Karpas-422 (cell line): ENCODE measurements at places on chromosomes 16 and 17.

GRCh38 chr17:1091190-1091534 is 88.6 kb downstream of the ABR start:
- DNase-seq, result no peak

GRCh38 chr16:27966756-27967155 is 96.8 kb downstream of the GSG1L start:
- no peak for DNase-seq

- DNase-seq, result no peak
These were observed 418.3 kb upstream of the SALL1 start for GRCh38 chr16:51569203-51569931.

- no peak for DNase-seq
These were observed 25.2 kb upstream of the GSE1 start for GRCh38 chr16:85587762-85588556.

GRCh38 chr16:74623214-74623838 is 16.4 kb upstream of the GLG1 start:
- DNase-seq, result peak; percentile 78

DNA sequence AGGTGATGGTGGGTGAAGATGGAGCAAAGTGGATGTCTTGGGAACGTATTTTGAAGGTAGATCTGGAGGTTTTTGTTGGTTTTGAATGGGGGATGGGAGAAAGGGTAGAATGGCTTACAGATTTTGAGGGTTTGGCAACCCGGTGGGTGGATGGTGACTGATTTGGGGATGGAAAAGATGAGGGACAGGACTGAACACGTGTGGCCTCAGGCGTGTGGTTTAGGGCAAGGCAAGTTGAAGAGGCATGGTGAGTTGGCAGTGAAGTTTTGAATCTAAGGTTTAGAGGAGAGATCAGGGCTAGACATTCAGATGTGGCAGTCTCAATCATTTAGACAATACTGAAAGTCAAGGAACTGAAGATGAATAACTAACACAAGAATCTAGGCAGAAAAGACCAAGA is 5.0 kb upstream of the DCTPP1 start:
- DNase-seq, result no peak

GRCh38 chr17:47170710-47171109 is 18.4 kb downstream of the CDC27 start:
- no peak for DNase-seq

- DNase-seq, result no peak
These were observed 21.6 kb downstream of the PRKCB start for GRCh38 chr16:23857256-23857880.

DNA sequence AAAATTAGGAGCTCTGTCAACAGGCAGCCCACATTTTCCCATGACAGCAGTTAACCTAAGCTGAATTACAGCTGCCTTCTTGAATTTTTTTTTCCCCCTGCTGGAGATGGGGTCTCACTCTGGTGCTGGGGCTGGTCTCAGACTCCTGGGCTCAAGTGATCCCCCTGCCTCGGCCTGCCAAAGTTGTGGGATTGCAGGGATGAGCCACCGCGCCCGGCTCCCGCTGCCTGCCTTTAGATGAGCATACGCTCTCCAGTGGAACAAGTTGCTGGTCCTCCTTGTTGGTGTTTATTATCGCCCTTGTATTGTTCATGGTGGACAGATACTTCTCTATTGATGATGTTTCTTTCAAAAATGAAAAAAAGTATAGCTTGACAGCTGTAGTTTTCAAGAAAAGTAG is 15.6 kb downstream of the PAFAH1B1 start:
- DNase-seq, result no peak

- DNase-seq, result no peak
These were observed 35.4 kb downstream of the MRC2 start for GRCh38 chr17:62662855-62663254.

DNA sequence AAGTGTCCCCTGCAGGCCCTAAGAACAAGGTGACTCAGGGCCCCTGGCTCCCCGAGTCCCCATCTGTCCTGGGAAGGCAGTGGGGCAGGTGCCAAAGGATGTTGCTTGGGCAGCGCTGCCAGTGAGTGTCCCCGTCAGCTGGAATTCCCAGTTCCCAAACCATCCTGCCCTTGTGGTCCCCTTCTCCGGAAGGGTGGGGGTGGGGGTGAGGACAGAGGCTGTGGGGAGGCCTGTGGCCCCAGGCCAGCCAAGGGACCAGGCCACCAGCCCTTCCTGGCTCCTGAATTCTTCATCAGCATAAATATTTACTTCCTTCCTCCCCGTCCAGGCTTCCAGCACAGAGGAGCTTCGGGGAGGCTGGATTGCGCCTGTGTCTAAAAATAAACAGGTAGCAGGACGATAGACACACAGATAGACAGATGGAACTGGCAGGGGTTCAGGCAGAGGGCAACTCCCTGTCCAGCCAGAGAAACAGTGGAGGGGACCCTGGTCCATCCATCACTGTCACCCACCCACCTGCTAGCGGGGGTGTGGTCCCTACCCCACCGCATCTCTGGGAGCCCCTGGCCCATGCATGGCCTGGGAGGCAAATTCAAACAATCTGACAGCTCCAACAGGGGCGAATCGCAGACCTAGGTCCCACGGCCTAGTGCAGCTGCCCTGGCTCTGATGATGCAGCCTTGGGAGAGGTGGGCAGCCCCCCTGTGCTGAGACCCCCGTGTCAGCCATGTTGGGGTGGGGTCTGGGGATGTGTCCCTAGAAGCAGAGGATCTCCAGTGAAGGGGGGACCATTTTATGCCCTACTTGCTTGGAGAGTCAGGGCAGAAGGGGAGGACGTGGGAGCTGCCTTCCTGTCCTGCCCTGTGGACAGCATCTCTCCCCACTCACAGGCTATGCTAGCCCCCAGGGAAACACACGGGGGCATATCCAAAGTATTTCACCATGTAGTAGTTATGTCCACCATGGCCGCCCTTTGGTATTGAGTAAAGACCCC is 13.2 kb downstream of the GLIS2 start:
- no peak for DNase-seq

- DNase-seq, result no peak
These were observed 16.0 kb upstream of the CCL17 start for GRCh38 chr16:57388359-57389086.

DNA sequence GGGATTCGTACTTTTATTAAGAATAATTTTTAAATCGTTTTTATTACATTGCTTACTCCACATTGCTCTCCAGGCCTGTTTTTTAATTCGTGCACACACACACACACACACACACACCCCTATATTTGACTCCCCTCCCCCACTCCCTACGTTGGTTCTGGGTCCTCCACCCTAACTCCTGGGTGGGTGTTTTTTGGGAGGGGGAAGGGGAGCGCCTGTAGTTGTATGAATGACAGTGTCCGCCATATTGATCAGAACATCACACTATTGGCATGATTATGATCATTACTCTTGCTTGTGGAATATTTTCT is 1.3 kb downstream of the GNAO1 start:
- no peak for DNase-seq

DNA sequence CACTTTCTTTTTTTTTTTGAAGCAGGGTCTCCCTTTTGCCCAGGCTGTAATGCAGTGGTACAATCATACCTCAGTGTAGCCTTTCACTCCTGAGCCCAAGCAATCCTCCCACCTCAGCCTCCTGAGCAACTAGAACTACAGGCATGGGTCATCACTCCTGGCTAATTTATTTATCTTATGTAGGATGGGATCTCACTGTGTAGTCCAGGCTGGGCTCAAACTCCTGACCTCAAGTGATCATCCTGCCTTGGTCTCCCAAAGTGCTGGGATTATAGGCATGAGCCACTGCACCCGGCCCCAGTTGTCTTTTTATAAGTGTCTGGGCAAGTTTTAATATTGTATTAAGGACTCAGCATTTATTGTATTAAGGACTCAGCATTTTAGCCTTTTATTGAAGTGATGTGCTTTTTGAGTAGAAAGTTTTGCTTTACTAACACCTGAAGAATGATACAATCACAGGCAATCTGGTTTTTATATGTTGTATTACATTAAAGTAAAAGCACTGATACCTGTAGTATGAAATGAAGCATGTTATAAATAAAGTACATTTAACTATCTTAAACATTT is 22.9 kb downstream of the VMP1 start:
- no peak for DNase-seq

- DNase-seq, result no peak
These were observed at the start of gene ALOX15 for GRCh38 chr17:4641297-4642195. ALOX15 (minus strand) TSS chr17:4641678; CDS start chr17:4641651, 27 bp downstream.

DNA sequence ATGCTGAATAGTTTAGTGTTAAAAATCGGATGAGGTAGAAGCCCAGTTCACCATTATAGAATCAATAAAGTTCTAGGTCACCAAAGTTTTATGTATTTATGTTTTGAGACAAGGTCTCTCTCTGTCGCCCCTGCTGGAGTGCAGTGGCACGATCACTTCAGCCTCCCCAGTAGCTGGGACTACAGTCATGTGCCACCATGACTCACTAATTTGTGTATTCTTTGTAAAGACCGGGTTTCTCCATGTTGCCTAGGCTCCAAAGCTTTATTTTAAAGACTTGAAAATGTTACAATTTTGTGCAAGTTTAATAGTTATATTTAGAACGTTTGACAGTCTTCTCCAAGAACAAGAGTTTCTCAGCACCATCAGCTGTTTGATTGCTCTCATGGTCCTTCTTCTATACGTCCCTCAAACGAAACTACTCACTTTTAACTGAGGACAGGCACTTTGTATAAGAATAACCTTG is 32.1 kb downstream of the NDE1 start:
- peak; percentile 76 for DNase-seq

DNA sequence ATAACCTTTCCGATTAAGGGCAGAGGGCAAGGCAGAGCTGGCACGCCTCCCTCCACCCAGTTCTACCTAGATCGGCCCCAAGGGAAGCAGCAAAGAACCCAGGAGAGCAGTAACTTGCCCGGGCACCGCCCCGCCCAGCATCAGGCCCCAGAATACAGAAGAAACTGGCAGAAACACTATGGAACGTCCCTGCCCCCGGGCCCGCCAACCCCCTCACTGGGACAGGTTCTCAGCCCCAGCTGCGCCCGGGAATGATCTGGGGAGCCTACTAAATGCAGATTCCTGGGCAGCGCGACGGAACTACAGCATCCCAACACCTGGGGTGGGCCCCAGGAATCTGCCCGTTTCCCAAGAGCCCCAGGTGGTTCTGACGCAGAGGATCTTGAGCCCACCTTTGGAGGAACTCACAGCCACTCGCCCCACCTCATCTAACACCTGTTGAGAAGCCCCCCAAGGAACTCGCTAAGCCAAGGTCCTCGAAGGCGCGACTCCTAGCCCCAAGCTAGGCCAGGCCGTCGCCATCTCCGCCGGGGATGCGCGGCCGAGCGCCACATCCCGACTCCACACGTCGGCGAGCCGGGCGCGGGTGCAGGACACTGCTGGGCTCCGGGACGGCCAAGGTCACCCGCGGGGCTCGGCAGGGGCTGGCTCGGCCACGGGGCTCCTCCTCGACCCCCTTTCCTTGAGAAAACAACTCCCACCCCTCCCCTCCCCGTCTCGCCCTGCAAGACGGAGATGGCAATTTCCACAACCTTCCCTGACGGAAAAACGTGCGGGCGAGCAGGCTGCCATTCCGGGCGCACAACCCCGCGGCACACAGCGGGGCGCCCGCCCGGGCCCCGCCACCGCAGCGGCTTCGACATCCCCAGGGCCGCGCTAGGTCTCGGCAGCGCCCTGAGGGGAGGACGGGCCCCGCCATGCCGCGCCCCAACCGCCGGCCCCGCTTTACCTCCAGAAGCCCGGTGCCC is 913 bp downstream of the CDIP1 start:
- DNase-seq, result no peak

GRCh38 chr16:5917436-5918195 is 820.0 kb upstream of the EEF2KMT start:
- DNase-seq, result no peak

DNA sequence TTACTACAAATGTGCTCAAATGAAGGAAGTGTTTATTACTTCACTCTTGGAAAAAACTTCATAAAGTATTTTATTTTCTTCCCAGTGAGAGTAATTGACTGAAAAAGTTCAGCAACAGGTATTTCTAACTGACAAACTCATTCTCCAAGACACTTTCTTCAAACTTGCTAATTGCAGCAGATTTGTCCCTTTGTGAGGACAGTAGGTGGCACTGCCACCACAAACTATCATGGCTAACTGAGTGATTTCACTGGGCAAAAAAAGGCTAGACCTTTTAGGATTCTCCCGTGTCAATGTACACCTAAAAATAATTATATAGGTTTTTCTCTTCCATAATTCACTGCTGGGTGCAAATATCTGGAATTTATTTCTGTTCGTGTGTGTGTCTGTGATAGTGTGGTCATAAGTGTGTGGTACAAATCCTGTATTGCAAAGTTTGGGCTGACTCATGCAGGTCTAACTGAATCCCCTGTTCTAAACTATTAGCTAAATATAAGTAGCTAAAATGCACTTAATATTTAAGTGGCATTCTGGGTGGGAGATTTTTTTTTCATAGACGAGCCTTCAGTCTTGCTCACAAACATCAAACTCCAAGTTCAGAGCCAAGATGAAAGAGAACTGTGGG is 3.9 kb downstream of the HS3ST3A1 start:
- peak; percentile 74 for DNase-seq

GRCh38 chr16:15041271-15042004 is 14.4 kb downstream of the NTAN1 start:
- DNase-seq, result no peak

DNA sequence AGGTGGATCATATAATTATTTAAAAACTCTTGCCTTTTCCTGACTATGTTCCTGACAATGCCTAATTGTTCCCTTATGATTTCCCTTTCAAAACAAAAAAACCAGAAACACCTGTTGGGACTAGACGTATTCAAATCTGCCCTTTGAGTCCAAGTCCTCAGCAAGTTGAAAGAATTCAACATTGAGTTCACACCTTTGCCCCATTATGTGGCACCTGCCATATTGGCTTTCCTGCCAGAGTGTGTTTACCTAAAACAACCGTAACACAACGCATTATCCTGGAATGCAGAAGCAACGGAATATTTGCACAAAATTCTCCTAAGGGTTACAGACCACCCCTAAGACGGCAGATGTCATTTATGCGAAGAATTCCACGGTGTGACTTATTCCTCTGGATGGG is 105.9 kb downstream of the ZFHX3 start:
- no peak for DNase-seq

GRCh38 chr17:7479213-7480088 is at the start of gene ZBTB4:
ZBTB4 (minus strand) TSS chr17:7479631; CDS start chr17:7466801, 12,830 bp downstream.
- DNase-seq, result peak; percentile 70

DNA sequence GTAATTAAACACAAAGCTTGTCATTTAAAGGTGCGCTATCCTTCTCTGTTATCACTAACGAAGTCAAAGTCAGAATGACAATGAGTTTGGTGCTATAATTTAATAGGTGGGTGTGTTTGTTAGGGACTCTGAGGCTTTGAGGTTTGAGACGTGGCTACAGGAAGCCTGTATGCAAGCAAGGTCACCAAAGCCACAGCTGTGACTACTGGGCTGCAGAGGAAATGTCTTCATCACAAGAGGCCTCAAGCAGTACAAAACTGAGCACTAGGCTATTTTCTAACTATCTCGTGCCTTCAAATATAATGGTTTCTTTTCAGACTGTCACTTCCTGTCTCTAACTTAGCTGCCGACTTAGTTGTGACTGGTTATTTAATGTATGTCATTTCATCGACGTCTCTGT is 141.2 kb downstream of the AATF start:
- no peak for DNase-seq

DNA sequence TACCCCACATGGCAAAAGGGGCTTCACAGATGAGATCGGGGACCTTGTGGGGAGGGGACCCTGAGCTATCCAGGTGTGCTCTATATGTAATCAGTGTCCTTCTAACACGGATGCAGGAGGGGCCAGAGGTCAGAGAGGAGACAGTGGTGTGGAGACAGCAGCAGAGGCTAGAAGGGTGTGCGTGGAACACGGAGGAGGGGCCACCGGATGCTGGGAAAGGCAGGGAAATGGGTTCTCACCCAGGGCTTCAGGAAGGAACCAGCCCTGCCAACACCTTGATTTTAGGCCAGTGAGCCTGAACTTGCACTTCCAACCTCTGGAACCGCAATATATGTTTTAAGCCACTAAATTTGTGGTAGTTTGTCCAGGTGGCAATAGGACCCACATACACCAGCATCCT is 4.6 kb upstream of the SLC38A8 start:
- DNase-seq, result no peak
